Activated CD4-positive, alpha-beta T cell treated with anti-CD3 and anti-CD28 coated beads for 36 hours (primary cell): ENCODE measurements at places on chromosomes 13 and 19. TPM values are rescaled to one million over a fixed set of nuclear protein-coding genes. Genes with fewer than 3 reads are reported as not detected.

Gene EGLN2
- 86.6 TPM for total RNA-seq

Gene RASAL3
- total RNA-seq, result 80.7 TPM

DNA sequence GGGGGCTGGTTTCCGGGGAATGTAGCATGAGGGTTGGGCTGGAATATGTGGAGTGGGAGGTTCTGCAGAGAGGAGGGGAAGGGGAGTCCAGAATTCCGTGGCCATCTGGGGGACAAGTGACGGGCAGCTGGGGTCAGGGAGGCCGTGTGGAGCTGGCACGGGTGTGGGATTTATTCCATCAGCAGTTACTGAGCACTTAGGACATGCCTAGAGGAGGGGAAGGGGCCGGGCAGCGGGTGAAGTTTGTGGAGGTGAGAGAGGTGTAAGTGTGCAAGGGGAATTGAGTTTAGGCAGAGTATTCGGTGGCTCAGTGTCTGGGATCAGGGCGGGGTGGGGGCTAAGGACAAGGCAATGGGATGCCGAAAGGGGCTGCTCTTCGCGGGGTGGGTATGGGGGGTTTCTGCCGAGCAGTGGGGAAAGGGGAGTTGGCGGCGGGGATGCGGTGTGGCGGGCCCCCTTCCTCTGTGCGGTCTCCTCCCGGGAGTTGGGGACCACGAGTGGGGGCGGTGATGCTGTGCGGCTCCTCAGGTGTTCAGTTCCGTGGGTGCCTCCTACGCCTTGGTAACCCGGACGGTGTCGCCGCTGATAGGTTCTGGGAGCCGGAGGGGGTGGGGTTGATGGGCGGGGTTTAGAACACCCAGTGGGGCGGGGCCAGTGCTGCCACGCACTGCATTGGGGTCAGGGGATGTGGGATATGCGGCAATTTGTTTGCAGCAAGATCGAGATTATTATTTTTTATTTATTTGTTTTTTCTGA lies 5.4 kb downstream of the CCDC61 start:
- peak; percentile 84 for DNase-seq
- peaks cover 5% of the 10 kb centered on the region for H3K27me3 ChIP-seq
- H3K36me3 ChIP-seq, result peaks cover 20% of the 10 kb centered on the region
- H3K4me3 ChIP-seq, result peak overlapping the region; percentile 56
- peaks cover 31% of the 10 kb centered on the region for H3K4me1 ChIP-seq

DNA sequence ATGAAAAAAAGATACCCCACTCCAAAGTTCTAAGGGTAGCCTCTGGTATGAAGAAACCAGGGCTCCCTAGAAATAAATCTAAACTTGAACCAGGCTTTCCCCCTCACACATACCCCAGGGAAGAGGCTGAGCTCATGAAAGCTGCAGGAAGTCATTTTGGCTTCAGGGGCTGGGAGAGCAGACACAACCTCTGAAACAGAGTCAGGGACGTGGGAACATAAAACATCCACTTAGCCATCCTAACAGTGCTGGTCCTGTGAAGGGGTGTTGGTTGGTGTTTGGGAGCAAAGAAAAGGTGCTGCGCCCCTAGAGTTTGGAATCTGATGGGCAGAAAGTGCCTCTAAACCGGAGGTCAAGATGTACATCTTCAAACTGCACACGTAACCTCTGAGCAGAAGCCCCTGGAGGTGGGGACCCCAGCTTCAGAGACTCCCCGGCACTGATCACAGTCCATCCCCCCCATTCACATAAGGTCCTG lies 15.8 kb downstream of the RAB3D start:
- no peaks in the 10 kb centered on the region for H3K36me3 ChIP-seq
- peaks cover 15% of the 10 kb centered on the region for H3K4me1 ChIP-seq
- H3K4me3 ChIP-seq, result peak overlapping the region; percentile 59

DNA sequence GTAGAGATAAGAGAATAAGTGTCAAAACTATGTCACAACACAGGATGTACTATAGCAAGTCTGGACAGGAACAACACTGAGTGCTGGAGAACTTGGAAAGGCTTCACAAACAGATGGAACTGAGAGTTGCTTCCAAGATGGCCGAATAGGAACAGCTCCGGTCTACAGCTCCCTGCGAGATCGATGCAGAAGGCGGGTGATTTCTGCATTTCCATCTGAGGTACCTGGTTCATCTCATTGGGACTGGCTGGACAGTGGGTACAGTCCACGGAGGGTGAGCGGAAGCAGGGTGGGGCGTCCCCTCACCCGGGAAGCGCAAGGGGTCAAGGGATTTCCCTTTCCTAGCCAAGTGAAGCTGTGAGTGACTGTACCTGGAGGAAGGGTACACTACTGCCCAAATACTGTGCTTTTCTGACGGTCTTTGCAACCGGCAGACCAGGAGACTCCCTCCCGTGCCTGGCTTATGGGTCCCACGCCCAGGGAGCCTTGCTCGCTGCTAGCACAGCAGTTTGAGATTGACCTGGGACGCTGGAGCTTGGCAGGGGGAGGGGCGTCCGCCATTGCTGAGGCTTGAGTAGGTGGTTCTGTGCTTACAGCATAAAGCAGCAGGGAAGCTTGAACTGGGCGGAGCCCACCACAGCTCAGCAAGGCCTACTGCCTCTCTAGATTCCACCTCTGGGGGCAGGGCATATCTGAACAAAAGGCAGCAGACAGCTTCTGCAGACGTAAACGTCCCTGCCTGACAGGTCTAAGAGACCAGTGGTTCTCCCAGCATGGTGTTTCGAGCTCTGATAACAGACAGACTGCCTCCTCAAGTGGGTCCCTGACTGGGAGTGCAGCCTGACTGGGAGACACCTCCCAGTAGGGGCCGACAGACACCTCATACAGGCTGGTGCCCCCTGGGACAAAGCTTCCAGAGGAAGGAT lies 46.0 kb downstream of the USP12 start:
- no peak for DNase-seq
- peaks cover 70% of the 10 kb centered on the region for H3K36me3 ChIP-seq
- no peak overlapping the region for H3K4me3 ChIP-seq
- no peak overlapping the region for H3K27ac ChIP-seq

DNA sequence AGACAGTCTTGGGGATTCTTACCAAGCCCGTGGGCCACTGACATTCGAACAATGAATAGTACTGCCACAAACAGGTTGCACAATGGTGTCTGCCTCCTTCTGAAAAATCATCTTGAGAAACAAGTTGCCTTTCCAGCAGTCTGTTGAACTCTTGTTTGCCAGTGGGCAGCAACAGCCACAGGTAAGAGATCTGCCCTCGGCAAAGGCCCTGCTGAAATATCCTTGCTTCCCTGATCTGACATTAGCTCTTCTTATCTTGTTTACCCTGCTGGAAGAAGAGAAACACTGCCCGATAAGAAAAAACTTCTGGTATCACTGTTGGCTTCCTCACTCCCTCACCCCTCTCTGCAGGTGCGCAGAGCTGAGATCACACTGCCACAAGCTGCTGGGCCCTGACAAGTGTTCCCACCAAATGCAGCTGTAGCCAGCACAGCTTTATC lies 2.0 kb downstream of the DOCK9 start:
- H3K27me3 ChIP-seq, result no peaks in the 10 kb centered on the region
- H3K4me3 ChIP-seq, result no peak overlapping the region
- DNase-seq, result no peak

DNA sequence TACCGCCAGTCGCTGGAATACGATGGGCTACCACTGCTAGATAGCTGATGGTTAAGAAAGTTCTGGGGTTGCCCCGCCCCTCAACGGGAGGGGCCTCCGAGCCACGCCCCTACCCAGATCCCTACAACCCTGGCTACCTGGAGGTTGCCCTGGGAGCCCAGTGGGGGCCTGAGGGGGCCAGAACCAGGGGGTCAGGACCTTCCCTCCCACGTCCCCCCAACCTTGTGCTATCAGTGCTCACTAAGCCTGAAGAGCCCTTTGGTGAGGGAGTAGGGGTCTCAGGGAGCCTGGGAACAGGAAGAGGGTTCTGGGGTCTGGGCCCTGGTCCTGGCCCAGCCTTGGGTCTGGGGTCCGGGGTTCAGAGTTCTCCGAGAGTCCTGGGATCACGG lies 8.9 kb downstream of the OCEL1 start:
- peak overlapping the region; percentile 79 for H3K4me3 ChIP-seq
- H3K27ac ChIP-seq, result peak overlapping the region; percentile 65
- H3K36me3 ChIP-seq, result peaks cover 6% of the 10 kb centered on the region
- no peaks in the 10 kb centered on the region for H3K27me3 ChIP-seq
